Activated CD4-positive, alpha-beta T cell treated with anti-CD3 and anti-CD28 coated beads, Interleukin-2, Interleukin-6, amounts not matched to agents 100 ng/mL and 50 ng/mL, durations not matched to agents 16 hours and 8 hours (primary cell): ENCODE measurements at places on chromosomes 6 and 20.

DNA sequence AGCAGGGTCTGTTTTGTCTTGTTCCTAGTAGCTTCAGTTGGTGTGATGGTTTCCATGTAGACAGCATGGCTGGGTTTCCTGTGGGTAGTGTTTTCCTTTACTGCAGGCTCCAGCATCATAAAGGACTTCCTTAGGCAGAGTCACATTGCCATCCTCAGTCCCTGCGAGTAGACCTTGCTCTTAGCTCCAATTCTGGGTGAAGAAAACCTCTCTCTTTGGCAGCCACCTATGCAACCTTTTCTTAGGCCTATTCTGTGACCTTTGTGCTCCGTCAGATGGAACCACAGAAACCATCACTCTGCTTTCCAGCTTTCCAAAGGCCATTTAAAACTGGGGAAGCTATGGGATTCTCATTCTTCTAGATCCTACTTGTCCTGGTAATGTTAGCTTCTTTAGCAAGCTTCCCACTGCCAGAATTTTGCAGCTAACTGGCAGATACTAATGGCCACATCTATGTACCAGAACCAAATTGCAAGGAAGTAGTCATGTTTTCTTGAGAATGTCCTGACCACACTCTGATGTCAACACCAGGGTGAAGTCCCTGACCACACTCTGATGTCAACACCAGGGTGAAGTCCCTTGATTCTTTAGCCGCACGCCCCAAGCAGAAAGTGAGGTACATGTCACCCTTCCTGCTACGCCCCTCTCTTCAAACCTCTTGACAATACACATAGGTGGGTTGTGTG is 646.6 kb upstream of the HS3ST5 start:
- DNase-seq: peak; percentile 54

- no peak for DNase-seq
Measured at GRCh38 chr20:47330071-47330470, 26.4 kb downstream of the ZMYND8 start.

DNA sequence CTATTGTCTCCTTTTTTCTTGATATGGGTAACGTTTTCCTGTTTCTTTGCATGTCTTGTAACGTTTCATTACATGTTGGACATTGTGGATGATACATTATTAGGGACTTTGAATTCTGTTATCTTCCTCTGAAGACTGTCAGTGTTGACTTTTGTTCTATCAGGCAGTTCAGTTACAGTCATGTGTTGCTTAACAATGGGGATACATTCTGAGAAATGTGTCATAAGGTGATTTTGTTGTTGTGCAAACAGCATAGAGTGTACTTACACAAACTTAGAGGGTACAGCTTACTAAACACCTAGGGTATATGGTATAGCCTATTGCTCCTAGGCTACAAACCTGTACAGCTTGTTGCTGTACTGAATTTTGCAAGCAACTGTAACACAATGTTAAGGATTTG is 64.7 kb downstream of the AK9 start:
- no peak for DNase-seq

- peak; percentile 49 for DNase-seq
Measured at GRCh38 chr6:87182321-87182720, 27.0 kb downstream of the ZNF292 start.

DNA sequence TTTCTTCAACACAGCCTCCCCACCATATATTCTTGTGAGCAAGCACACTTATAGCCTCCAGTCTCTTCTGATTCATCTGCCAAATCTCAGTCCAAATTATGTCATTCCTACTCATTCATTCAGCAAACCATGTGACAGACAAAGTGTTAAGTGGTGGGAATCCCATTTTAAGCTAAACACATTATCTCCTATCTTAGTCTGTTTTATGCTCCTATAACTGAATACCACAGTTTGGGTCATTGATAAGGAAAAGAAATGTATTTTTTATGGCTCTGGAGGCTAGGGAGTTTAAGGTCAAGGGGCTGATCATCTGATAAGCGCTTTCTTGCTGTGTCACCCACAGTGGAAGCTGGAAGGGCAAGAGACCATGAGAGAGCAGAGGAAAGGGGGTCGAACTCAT is 23.9 kb upstream of the SMIM13 start:
- DNase-seq: no peak

- DNase-seq: no peak
Measured at GRCh38 chr20:37233548-37234253, 27.9 kb downstream of the GHRH start.

- no peak for DNase-seq
Measured at GRCh38 chr6:33748841-33749240, 2.1 kb upstream of the IP6K3 start.

GRCh38 chr20:58023781-58024180 is 204.7 kb downstream of the ANKRD60 start:
- no peak for DNase-seq

DNA sequence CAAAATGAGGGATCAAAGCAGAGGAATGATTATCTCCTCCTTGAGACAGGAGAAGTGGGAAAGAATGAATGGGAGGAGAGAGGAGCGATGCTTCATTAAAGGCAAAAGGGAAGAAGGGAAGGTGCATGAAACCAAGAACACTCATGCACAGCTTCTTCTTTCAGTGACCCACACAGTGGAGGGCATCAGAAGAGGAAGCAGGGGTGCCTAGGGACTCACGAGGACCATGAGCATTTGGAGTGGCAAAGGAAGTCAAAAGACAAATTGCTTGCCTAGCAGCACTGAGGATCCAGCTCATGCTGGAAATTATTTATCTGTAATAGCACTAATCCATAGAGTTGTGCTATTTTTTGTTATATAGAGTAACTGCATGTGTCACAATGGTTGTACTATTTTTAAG is 66.1 kb downstream of the SMLR1 start:
- no peak for DNase-seq

GRCh38 chr6:21360336-21360735 is 233.2 kb upstream of the SOX4 start:
- DNase-seq: no peak

- no peak for DNase-seq
Measured at GRCh38 chr20:47118641-47119040, 224.0 kb downstream of the EYA2 start.

DNA sequence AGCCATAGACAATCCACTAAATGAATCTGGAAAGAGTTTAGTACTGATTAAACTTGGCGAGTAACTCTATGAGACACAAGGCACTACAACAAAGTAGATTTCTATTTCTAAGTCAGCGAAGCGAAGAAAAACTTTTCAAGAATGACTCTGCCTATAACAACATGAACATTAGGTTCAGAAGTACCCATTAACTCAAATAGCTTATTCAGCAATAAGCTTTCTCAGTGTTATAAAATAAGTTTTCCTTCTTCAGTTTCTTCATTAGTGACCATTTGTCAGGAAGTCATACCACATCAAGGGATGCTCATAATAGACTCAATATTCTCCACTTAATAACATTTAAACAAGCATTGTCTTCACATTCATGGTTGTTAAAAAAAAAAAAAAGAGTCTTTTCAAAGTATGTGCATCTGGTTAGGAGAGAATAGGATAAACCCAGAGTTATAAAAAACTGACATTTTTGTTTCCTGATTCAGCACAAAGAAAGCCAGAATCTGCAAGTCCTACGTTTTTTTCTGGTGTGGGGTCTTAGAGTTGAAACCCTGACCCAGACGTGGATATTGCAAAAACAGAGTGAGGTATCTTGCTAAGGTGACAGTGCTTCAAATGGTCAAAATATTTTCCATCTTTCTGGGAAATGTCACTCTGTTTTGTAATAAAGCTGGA is 148.2 kb upstream of the PREP start:
- DNase-seq: no peak

DNA sequence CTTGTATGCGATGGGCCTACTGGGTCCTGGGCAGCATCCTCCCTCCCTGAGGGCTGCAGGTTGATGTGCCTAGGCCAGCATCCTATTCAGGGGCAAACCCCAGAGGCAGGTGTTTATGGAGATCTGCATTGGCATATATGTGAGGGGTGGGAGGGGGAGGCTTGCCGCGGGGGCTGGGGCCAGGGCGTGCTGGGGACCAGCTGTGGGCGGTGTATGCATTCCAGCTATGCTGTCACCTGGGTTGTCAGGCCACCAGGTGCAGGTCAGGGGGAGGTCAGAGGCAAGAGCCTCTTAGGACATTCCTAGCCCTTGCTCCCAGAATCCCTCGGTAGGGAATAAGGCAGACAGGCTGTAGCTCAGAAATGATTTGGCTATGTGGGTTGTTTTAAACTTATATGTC is 11.9 kb downstream of the FOXA2 start:
- no peak for DNase-seq

GRCh38 chr6:12132351-12133222 is 120.5 kb downstream of the HIVEP1 start:
- no peak for DNase-seq

DNA sequence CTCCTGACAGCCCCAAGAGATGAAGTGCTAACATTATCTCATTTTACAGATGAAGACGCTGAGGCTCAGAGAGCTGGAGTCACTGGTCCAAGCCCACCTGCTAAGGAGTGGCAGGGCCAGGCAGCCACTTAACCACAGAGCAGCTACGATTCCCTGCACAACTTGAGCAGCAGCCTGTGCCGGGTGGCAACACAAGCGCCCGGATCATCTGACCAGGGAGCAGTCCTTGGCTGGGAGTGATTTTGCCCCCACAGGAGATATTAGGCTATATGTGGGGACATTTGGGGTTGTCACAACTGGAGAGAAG is 93.2 kb upstream of the PTPN1 start:
- no peak for DNase-seq

DNA sequence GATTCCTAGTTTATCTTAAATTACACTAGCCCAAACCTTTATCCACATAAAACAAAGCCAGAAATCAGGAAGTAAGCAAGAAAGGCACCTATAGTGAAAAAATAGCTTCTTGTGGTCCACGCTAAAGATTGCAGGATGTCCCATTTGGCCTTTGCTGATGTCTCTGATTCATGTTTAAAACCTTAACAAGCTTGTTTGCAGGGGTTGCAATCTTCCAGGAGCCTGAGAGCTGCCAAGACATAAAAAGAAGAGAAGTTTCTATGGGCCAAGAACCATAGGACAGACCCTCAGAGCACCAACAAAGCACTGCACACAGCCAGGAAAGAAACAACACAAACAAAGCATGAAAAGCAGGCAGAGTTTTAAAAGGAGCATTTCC is 49.4 kb downstream of the ADAT2 start:
- DNase-seq: no peak

DNA sequence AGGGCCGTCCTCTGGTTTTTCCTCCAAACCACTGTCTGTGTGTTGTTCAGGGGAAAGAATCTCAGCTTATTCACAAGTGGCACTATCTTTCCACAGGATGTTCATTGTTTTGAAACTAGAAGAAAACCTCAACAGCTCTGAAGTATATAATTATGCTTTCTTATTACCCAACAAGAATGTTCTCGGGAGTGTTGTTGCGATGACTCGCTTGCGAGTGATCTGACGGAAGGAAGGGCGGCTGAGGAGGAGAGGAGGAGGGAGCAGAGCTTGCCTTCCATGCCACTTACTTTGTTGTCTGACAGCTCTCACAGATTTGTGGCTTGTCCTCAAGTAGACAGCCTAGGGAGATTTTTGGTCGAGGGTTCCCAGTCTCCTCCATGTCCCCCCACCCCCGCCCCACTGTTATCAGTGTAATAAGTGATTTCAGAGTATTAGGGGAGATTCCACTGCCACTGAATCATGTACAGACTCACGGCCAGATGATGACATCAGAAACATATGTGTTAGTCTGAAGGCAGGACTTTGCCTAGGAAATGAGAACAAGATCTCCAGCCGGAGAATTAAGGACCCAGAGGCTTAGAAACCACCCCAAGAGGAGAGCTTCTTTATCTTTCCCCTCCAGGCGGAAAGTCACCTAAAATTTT is 80.7 kb upstream of the CCN6 start:
- peak; percentile 71 for DNase-seq

- peak; percentile 62 for DNase-seq
Measured at GRCh38 chr20:23995905-23996666, 7.5 kb upstream of the GGTLC1 start.
